HCT116 (cell line): ENCODE measurements at places on chromosomes 1 and 21. TPM values are rescaled to one million over a fixed set of nuclear protein-coding genes. Genes with fewer than 3 reads are reported as not detected.

DNA sequence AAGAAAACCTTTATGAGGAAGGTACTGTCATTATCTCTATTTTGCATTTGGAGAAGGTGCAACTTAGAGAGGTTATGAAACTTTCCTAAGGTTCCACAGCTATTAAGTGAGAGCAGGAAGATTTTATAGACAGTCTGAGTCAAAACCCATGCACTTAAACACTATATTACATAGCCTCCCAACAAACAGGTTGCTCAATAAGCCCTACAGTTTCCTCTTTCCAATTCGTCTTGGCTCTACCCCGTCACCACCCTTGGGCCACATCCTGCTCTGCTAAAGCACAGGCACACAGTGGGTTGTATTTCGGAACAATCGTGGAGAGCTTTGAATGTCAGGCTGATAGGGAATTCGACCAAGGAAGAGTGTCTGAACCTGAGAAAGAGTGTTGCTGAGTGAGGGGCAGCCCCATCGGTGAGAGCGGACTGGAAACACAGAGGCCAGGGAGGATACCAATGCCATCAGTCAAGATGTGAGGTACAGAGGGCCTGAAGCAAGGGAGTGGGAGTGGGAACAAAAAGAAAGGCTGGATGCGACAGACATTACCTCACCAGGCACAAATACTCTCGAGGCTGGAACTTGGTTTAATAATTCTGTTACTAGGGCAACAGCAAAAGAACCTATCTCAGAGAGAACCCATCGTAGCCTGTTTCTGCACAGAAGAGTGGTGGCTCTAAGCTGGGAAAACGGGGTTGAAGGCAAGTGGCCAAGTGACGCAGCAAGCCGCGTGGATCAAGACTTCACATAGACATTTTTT is 6.3 kb upstream of the LRRC52 start:
- peaks cover 29% of the 10 kb centered on the region for H3K27me3 ChIP-seq
- H3K36me3 ChIP-seq, result no peaks in the 10 kb centered on the region
- H3K27ac ChIP-seq, result no peak overlapping the region
- no peak for DNase-seq

- H3K27me3 ChIP-seq, result no peaks in the 10 kb centered on the region
- H3K4me1 ChIP-seq, result peaks cover 16% of the 10 kb centered on the region
- H3K27ac ChIP-seq, result no peak overlapping the region
Measured at GRCh38 chr21:43761886-43762285, 14.2 kb downstream of the CSTB start.

DNA sequence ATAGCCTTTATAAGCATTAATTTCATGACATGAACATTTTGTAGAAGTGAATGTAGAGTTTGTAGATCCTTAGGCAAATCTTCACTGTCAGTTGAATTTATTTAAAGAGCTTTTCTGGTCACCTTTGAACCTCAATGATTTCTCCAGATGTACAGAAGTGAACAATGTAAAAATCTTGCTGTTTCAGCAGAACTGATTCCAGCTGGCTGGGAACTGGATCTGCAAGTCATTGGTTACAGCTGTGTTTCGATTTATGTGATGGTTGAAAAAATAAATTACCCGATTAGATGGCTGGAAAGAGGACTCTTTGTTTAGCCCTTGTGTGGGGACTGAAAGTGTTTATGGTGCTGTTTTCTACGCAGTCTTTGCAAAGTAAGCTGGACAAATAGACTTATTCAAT is 849.8 kb downstream of the USP25 start:
- DNase-seq, result no peak
- no peaks in the 10 kb centered on the region for H3K27me3 ChIP-seq
- no peaks in the 10 kb centered on the region for H3K36me3 ChIP-seq
- H3K4me3 ChIP-seq, result no peak overlapping the region
- H3K27ac ChIP-seq, result no peak overlapping the region
- no peaks in the 10 kb centered on the region for H3K4me1 ChIP-seq

DNA sequence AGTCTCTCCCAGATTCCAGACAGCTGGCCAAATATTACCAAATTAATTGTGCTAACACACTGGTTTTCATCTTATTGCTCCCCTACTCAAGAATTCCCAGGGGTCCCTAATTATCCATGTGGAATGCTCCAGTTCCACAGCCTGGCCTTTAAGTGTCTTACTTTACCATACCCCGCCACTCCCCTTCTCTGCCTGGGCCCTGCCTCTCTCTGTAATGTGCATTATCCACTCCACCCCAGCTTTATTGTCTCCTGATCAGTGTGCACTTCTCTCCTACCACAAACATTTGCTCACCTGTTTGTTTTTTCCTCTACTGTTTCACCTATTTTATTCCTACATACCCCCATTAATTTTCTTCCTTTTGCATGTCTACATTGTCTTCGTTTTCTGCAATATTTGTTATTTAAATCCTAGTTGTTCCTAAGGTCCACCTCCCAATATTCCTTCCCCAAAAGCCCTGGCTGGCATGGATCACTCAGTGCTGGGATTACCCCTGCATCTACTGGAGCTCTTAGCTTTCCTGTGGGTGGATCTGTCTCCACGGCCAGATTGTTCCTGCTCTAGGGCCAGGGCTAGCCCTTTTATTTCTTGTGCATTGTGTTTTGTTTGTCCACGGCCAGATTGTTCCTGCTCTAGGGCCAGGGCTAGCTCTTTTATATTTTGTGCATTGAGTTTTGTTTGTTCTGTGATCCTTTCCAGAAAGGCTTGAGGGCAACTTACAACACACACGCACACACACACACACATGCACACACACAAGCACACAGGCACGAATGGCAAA is 33.4 kb upstream of the ATP1B1 start:
- H3K27me3 ChIP-seq, result no peaks in the 10 kb centered on the region
- H3K4me1 ChIP-seq, result no peaks in the 10 kb centered on the region
- no peaks in the 10 kb centered on the region for H3K36me3 ChIP-seq
- no peak for DNase-seq
- H3K27ac ChIP-seq, result no peak overlapping the region

DNA sequence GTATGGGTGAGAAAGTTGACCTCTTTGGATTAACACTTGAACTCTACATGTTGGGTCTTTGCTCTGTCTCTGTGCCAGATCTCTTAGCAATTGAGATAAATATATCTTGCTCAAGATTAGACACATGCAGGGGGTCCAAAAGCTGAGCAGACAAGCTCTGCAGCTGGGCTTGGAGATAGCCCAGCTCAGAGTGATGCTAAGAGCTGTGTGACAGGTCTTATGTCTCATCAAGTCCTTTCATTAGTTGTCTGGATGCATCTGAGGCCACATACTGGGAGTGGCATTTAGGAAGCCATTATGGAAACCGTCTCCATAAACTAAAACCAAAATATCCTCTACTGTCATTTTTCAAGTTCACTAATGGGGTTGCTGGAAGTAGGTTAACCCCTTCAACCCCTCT is 289.4 kb upstream of the DUSP10 start:
- no peak overlapping the region for H3K27ac ChIP-seq
- no peaks in the 10 kb centered on the region for H3K36me3 ChIP-seq
- H3K27me3 ChIP-seq, result no peaks in the 10 kb centered on the region
- DNase-seq, result no peak

The INAVA gene
- total RNA-seq, result 18.8 TPM

The CYP4Z1 gene
- total RNA-seq, result not detected

The PLA2G5 gene
- not detected for total RNA-seq

The OR2M3 gene
- not detected for total RNA-seq
